ENCODE measurements at places on chromosomes 2 and 18.

GRCh38 chr2:143345887-143346787 is 216.9 kb downstream of the ARHGAP15 start:
- DNase-seq = no peak

DNA sequence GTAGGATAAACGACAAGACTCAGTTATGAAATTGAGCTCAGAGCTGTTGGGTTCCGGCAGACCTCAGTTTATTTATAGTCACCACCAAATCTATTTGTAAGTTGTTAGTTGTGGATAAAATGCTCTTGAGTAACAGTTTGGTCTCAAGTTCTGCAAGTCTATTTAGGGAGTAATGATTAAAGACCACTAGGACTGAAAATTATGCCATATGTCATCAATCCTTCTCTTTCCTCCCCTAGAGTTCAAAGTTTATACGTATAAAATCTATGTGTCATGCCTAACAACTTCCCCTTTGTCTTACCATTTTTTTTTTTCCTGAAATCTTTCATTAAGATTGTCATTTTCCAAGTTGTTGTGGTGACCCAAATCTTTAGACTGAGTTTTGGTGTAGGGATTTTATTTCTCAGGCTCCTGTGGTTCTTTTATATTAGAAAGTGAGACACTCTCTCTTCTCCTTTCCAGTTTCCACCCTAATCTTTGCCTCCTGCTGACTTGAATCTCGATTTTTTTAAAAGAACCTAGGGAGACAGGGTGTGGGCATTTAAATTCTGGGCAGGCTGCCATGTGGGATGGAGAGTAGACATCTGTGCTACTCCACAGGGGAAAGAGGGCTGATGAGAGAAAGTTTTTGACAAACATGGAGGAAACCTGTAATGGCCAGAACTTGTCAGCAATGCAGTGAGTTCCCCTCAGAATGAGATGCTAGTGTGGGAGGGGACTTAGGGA is 51.0 kb downstream of the LAMA3 start:
- DNase-seq = no peak

DNA sequence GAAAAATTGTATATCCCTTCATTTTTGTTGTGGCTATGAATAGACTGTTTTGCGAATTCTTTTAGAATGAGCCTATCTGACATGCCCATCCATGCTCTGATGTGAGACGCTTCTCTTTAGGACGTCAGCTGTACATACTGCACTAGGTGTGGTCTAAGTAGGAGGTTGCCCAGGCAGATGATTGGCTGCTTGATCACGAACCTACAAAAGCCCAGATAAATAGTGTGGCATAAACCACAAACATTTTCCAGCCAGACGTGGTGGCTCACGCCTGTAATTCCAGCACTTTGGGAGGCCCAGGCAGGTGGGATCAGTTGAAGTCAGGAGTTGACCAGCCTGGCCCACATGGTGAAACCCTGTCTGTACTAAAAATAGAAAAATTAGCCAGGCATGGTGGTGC is 251.8 kb downstream of the AGAP1 start:
- DNase-seq = no peak

GRCh38 chr2:215671691-215672090 is 235.8 kb upstream of the FN1 start:
- DNase-seq = no peak

- DNase-seq = no peak
Measured at GRCh38 chr2:98455494-98455976, 10.9 kb downstream of the INPP4A start.
